Anterior cingulate cortex (tissue), 58 donors: ENCODE measurements at places on chromosomes 2 and 18.

DNA sequence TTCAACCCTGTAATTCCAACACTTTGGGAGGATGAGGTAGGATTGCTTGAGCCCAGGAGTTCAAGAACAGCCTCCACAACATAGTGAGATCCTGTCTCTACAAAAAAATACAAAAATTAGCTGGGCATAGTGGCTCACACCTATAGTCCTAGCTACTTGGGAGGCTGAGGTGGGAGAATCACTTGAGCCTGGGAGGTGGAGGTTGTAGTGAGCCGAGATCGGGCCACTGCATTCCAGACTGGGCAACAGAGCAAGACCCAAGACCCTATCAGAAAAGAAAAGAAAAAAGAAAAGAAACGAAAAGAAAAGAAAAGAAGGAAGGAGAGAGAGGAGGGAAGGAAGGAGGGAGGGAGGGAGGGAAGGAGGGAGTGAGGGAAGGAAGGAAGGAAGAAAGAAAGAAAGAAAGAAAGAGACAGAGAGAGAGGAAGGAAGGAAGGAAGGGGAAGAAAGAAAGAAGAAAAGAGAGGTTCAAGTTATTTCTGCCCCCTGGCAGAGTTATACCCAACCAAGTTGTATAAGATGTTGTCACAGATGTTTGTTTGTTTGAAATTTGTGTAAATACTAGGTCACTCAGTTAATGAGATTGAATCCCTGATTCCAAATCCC lies 3.9 kb upstream of the PKDCC start:
- DNase-seq: no peak

DNA sequence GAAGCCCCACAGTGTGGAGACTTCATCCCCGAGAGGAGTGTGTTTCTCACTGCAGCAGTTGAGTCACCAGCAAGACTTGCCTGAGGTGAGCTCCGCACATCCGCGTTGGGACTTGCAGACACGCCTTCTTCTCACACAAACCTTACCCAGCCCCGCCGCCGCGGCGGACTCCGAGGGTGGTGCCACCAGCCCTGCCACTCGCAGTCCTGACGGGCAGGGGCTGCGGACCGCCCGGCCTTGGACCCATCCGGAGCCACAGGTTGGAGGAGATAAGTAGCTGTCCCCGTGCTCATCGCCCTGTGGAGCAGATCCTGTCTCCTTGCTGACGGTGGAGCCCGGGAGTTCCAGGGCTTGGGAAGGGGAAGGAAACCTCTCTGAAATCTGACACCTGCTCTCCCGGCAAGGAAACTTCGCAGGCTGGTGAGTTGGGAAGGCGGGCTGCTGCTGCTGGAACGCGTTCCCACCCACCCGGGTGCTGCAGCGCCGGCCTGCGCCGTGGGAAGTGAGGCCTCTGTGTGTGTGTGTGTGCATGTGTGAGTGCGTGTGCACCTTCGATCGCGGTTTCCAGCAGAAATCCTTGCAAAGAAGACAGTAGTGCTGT lies at the start of gene RAB27B:
Gene RAB27B, plus strand, starts transcription at position 197 of the 601 bp plus-strand sequence. CDS start 49,109 bp downstream, outside the sequence.
- DNase-seq: peak; percentile 37

GRCh38 chr18:8948471-8949149 lies 153.9 kb upstream of the NDUFV2 start:
- DNase-seq: no peak

GRCh38 chr2:211516537-211516936 lies 960.1 kb downstream of the CPS1 start:
- no peak for DNase-seq

DNA sequence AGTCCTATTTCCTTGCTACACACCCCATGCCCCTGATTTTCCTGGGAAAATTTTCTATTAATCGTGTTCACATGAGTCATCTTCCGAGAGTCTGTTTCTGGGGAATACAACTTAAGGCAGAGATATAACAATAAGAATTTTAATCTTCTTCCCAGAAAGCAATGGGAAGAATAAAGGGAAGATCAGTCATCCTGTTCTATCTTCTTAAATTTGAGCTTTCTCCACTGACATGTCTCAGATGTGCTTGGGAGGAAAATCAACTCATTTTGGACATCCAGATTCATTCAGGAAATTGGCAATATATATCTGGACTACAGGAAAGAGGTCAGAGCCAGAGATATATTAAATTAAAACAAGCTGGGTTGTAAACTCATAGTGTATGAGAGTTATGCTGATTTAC lies 62.3 kb upstream of the SPAG16 start:
- no peak for DNase-seq

- DNase-seq: no peak
These were observed 208.8 kb upstream of the CRIM1 start for GRCh38 chr2:36146765-36147164.

- DNase-seq: no peak
These were observed 11.4 kb downstream of the SESTD1 start for GRCh38 chr2:179253226-179253625.

DNA sequence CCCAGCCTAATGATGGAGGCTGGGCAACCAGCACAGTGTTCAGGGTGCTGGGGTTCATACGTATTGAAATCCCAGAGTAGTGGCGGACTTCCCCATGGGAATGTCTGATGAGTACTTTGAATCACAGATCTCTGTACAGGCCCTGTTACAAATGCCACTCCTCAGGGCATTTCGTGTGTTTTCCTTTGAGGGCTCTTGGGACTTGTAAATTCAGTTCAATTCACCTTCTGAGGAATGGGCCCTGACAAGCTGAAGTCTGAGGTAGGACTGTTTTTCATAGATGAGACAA lies 288 bp upstream of the RDH14 start:
- no peak for DNase-seq

DNA sequence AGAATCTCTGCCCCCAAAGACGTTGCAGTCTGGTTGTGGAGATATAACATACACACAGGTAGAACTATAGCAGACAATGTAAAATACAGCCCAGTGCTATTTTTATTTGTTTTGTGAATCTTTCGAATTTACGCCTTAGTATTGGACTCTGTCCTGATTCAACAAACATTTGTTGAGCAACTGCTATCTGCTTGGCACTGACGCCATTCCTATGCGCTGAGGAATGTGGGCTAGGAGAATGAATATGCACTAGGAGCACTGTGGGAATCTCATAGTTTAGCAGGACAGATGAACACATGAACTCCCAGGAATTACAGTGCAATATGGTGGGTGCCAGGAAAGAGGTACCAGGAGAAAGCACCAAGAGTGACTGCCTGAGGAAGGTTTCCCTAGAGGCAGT lies 181.7 kb upstream of the SIX3 start:
- no peak for DNase-seq

GRCh38 chr2:217794133-217794986 lies 208.4 kb downstream of the TNS1 start:
- no peak for DNase-seq

DNA sequence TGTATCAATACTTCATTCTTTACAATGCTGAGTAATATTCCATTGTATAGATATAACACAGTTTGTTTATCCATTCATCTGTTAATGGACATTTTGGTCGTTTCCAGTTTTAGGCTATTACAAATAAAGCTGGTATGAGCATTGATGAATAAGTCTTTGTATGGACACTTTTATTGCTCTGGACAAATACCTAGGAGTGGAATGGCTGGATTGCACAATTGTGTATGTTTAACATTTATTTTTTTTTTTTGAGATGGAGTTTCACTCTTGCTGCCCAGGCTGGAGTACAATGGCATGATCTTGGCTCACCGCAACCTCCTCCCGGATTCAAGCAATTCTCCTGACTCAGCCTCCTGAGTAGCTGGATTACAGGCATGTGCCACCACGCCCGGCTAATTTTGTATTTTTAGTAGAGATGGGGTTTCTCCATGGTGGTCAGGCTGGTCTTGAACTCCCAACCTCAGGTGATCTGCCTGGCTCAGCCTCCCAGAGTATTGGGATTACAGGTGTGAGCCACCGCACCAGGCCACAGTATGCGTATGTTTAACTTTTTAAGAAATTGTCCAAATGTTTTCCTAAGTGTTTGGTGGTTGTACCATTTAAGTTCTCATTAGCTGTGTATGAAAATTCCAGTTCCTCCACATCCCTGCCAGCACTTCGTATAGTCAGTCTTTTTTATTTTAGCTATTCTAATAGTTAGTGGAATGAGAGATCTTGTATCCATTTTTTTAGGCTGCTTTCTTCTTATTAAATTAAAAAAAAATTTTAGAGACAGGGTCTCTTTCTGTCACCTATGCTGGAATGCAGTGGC lies 194.9 kb upstream of the HAAO start:
- no peak for DNase-seq

DNA sequence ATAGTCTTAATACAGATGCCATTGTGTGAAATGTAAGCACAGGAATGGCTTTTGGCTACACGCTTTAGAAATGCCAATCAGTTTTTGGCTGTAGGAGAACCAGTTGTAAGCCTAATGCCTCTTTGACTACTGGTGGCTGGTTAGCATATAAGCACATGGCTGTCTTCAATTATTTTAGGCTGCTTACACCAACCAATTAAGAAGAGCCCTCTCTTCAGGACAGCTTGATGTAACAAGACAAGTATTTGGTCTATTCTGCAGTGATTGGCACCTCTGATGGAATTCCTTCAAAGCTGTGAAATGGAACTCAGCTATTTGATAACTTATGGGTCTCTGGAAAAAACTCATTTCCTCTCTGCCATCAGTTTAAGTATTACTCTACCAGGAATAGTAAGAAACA lies 680.1 kb upstream of the FSHR start:
- no peak for DNase-seq

DNA sequence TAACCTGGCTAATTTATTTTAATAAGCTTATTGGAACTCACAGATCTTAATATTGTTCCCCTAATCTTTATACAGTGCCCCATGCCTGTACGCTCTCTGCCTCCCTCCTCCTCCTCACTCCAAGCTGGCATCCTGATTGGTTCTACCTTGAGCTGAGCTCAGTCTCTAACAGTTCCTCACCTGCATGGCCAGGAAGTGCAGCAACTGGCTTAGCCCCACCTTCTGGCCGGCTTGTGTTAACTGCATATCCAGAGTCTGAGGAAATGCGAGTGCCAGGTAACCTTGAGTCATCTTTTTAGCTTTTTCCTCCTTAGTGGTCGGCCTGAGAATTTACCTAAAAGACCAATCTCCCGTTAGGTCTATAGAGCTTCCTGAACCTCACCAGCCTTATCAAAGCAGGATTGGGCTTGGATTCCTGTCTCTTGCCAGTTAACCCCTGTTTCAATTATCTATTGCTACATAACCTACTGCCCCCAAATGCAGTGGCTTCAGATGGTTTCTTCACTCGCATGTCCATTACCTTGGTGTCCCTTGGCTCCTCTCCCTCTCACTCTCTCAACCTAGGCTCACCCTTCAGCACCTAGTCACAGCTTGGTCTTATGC lies 89.5 kb upstream of the STK39 start:
- no peak for DNase-seq

DNA sequence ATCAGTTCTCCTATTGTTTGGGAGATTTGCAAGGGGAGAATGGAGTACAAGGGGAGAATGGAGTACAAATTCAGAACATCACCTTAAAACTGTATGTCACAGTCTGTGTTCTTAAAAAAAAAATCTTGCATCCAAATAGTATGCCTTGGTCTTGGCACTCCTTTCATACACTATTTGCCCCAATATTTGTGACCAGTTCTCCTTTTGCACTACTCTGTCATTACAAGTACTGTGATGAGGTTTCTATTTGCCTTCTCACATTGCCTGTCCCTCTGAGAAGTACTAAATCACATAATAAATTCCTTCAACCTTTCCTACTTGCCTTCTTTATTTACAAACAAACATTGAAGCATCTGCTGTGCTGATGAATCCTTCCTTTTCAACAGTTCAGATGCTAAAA lies 36.0 kb upstream of the NCK2 start:
- no peak for DNase-seq

DNA sequence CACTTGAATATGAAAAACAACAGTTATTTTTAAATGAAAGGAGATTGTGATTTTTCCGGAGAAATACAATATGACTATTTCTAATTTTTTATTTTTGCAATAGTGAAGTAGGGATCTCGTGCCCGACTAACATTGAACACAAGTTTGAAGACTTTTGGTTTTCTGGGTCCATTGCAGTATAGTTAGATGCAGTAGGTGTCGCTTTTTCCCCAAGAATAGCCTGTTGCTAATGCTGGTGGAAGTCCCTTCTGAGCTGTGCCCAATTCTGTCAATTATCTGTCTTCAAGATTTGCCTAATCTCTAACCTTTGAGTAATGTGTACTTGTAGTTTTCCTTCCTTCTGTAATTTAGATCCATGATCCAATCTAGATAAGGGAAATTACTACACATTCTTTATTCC lies 36.5 kb downstream of the SEMA4F start:
- no peak for DNase-seq

- no peak for DNase-seq
These were observed 42.8 kb downstream of the ITSN2 start for GRCh38 chr2:24317491-24317920.

GRCh38 chr2:127389778-127390435 lies 2.1 kb upstream of the MAP3K2 start:
- DNase-seq: no peak

DNA sequence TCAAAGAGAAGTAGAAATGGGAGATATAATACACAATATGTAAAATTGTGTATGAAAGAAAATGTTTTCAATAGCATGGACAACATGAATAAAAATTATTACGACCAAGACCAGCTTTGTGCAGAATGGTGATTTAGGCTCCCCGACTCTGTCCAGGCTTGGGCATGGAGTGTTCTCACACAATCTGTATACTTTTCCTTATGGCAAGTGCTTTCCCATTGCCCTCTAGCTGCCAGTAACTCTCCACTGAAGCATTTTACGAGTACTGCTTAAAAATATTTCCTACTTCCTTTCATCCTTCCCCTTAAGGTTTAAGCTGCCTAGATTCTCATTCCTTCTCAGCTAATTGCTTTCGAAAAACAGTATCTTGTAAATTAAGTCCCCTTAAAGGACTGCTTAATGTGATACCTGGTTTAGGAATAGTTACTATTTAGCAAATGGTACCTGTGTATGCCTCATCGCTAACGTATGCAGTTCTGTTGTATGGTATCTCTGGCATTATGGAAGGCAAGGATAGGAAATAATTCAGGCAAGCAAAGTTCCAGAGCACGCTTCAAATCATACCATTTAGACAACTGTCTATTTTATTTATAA lies 714.6 kb downstream of the ERBB4 start:
- no peak for DNase-seq

GRCh38 chr18:76495435-76496193 lies 572 bp upstream of the ZNF516 start:
- DNase-seq: peak; percentile 32

DNA sequence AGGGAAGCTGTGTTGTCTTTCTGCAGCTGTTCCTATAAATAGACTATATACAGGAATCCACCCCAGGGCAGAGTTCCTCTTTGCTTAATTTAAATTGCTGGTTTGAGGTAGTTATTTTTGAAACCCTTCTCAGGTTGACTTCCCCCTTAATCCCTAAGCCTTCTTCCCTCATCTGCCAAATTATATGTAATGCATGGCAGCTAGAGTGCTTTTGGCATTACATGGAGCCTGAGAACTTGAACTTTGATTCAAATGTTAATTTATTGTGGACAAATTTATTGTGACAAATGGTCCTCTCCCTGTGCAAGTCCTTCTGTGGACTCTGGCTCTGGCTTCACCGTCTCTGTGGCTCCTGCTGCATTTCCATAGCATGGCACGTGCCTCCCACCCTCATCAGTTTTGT lies 29.2 kb downstream of the MYO1B start:
- no peak for DNase-seq
